ENCODE measurements at places on chromosomes 16 and 17.

DNA sequence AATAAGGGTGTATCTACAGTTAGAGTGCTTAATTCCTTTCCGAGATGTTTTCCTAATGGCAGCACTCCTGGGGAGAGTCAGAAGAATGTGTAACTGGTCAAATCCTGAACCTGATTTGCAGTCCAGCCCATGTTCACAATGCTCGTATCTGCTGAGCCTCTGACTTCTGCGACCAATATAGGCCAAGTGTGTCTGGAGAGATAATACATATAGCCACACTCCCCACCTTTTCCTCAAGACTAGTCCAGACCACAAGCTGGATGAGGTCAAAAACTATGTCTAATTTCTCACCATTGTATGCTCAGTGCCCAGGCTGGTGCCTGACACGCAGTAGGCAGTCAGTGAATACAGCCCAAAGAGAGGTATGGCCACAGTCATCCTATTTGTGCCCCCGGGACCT is 58.0 kb downstream of the XYLT1 start:
- no peak for DNase-seq

- DNase-seq = no peak
Observed at GRCh38 chr17:41894791-41895331, 23.9 kb downstream of the ACLY start.

GRCh38 chr17:32261936-32262510 is 3.6 kb upstream of the RHBDL3 start:
- DNase-seq = no peak

GRCh38 chr17:9225305-9226101 is 204.2 kb downstream of the NTN1 start:
- no peak for DNase-seq

DNA sequence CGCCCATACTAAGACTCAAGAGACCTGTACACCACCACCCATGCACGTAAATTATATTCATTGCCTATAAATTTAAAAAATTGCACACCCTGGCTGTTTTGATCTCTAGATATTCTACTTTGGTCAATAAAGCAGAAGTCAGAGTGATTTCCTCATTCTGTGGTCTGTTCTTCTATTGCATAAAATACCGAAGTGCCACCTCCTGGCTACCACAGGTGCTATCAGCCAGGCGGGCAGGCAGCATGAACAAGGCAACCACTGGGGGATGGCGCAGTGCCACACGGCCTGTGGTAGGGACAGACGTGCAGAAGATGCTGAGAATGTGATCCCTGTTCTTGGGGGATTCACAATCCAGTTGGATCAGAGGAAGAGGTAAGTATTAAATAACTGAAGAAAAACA is 122.3 kb downstream of the CDK5R1 start:
- DNase-seq = peak; percentile 32

GRCh38 chr17:70368011-70368410 is 198.7 kb downstream of the KCNJ2 start:
- DNase-seq = no peak

DNA sequence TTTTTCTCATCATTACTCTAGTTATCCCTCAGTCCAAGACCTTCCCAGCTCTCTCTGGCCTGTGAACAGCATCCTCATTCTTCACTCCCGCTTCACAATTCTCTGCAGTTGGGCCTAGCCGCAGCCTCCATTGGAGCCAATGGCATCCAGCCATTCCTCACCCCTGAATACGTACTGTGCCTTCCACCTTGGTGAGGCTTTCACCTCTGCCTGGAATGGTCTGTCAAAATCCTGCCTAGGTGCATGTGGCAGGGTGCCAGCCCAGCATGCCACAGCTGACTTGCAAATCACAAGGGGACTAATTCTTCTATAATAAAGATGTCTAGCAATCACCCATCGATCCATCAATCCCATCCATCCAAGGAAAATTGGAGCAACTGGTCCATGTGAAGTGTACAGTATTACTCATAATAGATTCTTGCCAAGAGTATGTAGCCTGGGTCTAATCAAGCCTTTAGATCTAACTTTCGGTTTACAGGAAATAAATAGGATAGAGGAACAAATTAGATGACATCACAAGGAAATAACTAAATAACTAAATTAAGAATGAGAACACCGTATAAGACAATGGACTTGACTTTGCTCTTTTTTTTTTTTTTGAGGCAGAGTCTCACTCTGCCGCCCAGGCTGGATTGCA is 5.1 kb upstream of the CX3CL1 start:
- DNase-seq = no peak

- DNase-seq = no peak
Observed at GRCh38 chr16:55349867-55350266, 25.9 kb downstream of the IRX6 start.

DNA sequence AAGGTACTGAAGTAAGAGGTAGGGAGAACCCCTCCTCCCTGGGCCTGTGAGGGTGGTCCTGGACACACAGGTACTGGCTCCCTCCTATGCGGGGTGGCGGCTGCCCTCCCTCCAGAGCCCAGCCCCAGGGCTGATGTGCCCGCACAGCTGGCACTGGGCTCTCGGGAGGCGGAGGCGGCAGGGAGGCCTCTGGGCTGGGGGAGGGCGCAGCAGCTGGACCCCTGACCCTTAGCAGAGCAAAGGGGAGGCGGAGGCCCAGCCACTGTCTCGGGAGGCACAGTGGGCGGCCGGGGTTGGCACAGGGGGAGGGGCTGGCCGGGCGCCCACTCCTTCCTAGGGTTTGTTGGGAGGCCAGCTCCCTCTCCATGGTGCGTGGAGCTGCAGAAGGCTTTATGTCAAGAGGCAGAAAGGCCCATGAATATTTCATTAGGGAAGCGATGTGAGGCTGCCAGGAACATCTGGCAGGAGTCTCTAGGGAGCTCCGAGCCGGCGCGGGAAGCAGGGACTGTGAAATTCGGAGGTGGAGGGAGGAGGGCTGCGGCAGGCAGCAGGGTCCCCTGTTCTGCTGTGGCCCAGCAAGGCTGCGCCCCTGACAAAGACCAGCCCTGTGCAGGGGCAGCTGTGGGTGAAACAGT is 44.1 kb upstream of the ACSF3 start:
- no peak for DNase-seq

- DNase-seq = no peak
Observed at GRCh38 chr17:40095351-40095943, 4.9 kb downstream of the NR1D1 start.

DNA sequence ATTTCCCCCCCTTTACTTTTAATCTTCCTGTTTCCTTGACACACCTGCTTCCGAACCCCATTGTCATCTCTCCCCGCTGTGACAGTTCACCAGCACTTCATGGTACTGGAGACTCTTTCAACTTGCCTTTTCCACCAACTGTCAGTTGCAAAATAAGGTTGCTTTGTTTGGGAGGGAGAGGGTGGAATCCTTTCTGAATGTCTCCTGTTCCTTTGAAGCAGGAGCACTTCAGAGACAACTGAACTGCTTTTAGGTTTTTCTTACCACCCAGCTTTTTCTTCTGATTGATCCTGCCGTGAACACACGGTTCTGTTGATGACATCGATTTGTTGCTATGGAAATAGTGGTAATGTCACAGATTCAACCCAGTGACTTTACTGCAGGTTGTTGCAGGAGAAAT is 42.0 kb downstream of the RPA1 start:
- DNase-seq = no peak

- no peak for DNase-seq
Observed at GRCh38 chr16:85527767-85528297, 85.3 kb upstream of the GSE1 start.

DNA sequence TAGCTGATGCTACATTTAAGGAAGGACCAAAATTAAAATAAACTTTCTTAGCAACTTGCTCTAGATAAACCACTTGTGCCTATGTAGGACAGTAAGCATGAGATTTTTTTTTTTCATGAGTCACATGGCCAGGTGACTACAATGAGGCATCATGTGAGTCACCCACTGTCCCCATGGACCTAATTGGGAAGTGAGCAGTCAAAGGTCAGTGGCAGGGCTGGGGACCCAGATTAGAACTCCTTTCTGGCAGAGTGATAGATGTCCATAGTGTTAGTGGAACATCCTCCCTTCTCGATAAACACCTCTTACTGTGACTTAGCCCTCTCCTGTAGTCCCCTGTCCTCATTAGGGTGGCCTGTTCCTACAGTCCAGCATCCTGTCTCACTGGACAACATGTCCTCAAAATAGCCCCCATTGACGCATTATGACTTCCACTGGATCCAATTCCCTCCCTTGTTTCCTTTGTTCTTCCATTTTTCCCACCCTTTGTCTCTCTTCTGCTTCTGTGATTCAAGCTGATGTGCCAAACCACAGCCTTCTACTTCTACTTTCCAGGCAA is 12.4 kb downstream of the ITGB3 start:
- DNase-seq = no peak

- DNase-seq = peak; percentile 67
Observed at GRCh38 chr17:35486920-35487732, 38.6 kb upstream of the SLFN13 start.

DNA sequence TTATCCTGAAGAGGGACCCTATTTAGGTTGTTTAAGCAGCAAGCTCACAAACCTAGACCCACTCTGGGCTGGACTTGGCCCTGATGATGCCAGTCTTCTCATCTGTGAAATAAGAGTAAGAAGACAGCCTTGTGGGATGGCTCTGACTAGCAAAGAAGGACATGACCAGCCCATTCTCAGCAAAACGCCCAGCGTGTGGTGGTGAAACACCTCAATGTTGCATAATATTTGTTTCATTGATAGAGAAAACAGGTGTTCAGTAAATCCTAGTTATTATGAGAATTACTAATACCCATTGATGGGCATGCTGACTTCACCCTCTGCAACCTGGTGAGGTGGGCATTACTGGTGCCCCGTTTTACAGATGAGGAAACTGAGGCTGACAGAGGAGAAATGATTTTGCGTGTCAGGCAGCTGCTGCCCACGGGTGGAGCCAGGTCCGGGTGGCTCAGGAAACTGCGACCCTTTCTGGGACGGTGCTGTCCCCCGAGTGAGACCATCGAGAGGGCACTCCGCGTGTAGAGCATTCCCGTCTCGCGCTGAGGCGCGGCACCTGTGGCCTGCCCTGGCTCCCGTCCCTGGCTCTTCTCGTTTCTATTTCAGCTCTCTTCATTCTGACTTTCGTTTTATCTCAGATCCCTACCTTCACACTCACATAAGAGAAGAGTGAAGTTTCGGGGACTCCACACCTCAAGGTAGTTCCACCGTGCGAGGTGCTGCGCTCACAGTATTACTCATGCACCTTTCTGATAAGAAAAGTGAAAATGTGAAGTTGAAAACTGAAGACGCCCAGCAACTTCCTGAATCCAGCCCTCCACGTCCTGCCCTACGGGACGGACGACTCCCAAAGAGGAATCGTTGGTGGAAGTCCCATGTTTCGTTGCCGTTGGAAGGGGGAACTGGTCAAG is 48.5 kb downstream of the IRF8 start:
- no peak for DNase-seq

DNA sequence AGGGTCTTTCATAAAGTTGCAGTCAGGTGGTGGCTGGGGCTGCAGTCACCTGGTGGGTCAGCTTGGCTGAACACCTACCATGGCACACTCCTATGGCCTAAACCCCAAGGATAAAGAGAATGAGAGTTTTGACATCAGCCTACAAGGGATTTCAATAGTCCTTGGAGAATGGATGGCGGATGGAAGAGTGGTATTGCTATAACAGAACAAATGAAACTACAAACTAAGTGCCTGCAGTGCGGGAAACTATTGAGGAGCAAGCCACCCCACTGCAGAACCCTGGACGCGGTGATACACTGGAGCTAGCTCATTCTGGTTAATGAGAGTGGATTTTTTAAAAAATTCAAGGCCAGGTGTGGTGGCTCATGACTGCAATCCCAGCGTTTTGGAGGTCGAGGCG is 3.0 kb upstream of the PRPSAP2 start:
- no peak for DNase-seq

DNA sequence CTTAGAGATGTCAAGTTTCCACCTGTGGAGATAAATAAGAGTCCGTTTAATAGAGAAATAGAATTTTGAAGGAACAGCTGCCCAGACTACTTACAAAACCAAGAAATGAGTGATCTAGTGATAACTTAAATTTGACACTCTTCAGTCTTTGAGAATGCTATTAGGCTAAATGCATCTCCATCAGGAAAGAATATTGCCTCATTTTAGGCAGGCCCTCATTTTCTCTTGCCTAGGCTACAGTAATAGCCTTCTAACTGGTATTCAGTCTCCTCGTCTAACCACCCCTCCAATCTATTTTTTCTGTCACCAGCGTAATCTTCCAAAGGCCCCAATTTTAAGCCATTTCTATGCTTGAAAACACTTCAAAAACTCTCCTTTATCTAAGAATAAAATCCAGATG is 537.8 kb upstream of the CA10 start:
- DNase-seq = no peak

GRCh38 chr16:55056585-55057401 is 126.1 kb downstream of the IRX5 start:
- no peak for DNase-seq

- DNase-seq = no peak
Observed at GRCh38 chr16:88512728-88513696, 57.2 kb upstream of the ZC3H18 start.

DNA sequence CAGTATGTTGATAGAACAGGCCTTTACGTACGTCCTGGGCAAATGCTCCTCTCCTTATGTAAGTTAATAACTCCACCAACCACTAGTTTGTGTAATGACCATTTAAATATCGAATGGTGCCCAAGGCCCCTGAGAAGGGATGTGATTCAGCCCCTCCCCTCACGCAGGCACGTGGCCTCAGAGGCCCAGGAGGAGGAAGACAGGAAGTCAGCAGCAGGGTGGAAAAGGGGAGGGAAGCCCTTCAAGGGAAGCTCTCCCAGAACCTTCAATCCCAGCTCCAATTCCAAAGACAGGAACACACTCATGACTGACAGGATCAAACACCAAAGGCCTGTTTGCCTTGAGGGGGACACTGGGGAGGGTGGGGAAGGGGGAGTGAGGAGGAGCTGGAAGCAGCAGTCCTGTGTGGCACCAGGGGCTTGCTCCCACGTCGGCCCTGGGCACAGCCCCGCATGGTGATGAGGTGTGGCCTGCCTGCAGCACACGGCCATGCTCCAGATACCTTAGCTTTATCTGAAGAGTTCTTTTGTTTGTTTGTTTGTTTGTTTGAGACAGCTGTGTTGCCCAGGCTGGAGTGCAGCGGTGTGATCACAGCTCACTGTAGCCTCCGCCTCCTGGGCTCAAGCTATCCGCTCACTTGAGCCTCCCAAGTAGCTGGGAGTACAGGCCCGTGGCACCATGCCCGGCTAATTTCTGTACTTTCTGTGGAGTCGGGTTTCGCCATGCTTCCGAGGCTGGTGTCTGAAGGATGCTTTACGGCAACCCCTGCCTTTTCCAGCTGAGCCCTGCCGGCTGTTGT is 105.0 kb downstream of the ZNF778 start:
- DNase-seq = no peak

DNA sequence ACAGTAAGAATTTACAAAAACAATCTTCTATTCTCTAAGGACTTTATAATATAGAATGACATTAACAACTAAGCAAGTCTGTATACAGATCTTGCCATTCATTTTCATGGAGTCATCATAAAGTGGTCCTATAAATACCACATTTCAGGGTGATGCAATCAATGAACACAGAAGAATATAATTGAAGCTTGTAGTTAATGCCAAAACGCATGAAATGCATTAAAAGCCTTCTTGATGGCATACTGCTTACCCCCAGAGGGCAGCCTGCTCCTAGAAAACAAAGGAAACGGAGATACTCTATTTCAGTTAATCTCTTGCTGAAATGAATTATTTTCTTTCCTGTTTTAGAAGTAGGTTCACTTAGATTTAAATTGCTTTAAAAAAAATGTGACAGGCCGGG is 45.2 kb upstream of the STAC2 start:
- DNase-seq = no peak

- no peak for DNase-seq
Observed at GRCh38 chr17:72151565-72152386, 31.0 kb downstream of the SOX9 start.
